ENCODE measurements at places on chromosomes 2 and 18.
A peak's percentile ranks its signal among the peaks of the same experiment; 100 is the strongest.

DNA sequence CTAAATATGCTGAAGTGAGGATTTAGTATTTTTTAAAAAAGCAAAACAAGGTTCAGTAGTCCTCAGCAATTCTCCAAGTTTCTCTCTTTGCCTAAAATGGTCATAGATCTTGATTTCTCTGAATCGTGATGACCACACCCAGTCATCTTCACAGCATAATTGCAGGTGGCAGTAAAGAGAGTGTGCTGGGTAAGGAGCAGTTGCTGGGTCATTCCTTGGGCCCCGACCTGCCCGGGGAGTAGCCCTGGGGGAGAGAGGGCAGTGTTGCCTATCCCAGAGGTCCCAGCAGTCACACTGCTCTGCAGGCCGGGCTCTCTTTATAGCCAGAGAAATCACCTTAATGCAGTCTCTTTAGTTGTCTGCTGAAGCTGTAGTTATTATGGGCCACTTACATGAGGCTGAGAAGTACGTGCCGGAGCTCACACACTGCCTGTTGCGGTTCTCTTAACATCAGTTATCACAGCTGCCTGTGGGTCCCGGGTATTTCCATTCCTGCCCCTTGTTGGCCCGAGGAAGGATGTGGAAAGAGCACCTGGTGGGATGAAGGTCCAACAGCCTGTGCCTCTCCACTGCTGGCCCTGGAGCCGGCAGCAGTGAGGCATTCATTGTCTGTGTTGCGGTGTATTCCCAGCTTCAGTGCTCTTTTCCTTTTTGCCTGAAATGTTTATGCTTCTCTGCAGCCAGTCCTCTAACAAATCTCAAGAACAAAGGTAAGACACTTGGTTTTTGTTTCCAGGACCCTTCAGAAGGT is 230.1 kb downstream of the ALPK2 start:
- DNase-seq = no peak

DNA sequence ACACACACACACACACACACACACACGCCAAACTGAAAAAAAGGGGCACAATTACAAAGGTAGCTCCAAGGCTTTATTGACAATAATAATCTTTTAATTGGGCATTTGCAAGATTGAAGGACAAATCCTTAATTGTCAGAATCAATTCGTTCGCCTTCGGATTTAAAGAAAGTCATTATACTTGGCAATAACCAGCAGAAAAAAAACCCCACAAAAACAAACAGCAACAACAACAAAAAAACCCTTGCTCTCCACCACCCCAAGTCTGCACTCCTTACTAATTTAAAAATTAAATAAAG is 1.8 kb upstream of the HOXD8 start:
- DNase-seq = no peak

DNA sequence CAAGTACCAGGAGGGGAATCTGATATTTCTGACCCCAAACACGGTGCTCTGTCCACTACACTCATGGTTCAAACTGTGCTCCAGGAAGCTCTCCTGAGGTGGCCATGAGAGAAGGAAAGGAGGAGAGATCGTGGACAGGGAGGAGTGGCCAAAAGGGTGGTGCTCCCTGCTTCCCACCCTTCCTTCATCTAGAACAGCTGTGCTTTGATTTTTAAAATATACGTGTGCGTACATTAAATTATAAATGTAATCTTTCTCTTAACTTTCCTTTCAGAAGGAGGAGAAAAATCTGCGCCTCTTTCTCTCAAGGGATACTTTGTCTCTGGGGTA is 8.2 kb upstream of the CHRNA1 start:
- DNase-seq = no peak

- no peak for DNase-seq
These were observed 252.1 kb downstream of the CDCA7 start for GRCh38 chr2:173606619-173607248.

DNA sequence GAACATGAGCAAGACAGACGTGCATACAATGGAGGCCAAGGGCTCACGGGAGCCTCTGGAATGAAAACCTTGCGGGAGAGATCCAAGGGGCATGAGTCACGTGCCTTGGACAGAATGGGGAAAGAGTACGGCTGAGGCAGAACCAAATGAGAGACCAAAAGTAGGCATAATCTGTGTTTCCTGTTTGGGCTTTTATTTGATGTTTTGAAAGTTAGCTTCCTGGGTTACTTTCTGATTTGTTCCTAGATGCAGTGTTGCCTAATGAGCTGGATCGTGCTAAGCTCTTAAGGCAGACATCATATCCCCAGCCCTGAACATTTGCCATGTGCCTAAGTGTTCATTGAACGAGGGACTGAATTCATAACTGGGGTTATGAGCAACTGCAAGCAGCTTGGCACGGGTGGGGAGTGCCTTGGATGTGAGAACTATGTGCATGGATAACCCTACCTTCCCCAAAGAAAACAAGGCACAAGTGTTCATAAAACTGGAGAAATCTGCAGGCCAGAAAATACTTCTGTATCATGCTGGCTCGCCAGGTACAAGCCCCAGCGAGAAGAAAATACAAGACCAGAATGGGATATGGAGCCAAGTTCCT is 60.3 kb upstream of the RPL31 start:
- DNase-seq = no peak

DNA sequence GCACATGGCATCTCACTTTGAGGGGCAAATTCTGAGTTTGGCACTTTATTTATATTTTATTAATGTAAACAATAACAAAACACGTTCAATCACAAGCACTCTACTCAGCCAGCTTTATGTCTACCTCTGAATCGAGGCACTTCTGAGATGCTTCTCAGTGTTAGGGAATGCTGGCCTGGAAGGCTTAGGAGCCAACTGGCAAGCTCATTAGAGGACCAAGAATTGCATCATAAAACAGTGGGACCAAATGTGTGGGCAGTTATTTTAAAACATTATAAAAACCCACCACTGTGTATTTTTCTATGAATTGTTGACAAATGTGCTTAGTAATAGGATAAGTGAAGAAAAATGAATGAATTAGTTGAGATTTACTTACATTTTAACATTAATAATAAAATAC is 46.8 kb upstream of the SMIM21 start:
- no peak for DNase-seq

DNA sequence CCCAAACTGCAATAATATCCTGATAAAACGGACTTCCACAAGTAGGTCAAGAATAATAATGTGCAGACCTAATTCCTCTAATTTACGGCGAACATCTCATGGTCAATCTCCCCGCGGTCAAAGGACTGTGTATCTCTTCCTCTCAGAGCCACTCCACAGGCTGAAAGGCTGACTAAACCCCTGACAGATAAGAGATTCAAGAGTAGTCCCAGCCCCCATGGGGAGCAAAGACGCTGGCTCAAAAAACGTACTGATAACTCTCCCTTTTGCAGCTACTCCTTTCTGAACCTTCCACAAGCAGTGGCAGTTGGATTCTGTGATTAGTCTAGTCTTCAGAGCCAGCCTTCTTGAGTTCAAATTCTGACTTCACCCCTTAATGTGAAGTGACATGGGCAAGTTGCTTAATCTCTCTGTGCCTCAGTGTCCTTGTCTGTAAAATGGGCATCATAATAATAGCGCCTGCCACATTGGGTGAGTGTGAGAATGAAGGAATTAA is 19.7 kb upstream of the IL18R1 start:
- DNase-seq = no peak

GRCh38 chr18:75223687-75224347 is 13.2 kb downstream of the TSHZ1 start:
- DNase-seq = no peak

- no peak for DNase-seq
These were observed 1552.3 kb upstream of the SLC39A10 start for GRCh38 chr2:194104687-194105086.

DNA sequence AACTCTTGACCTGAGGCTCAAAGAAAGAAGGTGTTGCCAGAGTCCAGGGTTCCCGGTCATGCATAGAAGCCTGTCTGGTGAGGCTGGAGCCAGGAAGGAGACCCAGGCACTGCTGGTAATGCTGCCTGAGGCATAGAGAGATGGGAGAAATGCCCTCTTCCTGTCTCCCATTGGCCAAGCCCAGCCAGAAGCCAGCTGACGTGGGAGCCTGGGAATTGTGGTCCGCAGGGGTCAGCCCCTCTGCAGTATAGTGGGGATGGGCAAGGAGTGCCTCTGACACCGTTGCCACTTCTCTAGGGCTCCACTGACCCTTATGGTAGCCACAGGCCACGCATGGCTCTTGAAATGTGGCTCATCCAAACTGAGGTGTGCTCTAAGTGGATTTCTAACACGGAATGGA is 95.7 kb downstream of the CTIF start:
- DNase-seq = no peak

- no peak for DNase-seq
These were observed 721.8 kb downstream of the ERBB4 start for GRCh38 chr2:211816754-211817153.

GRCh38 chr2:25168256-25169072 is at the start of gene POMC:
Gene POMC, minus strand, starts transcription at chr2:25168580. Its CDS starts 3,808 bp downstream, at chr2:25164772.
- DNase-seq = peak; percentile 45

DNA sequence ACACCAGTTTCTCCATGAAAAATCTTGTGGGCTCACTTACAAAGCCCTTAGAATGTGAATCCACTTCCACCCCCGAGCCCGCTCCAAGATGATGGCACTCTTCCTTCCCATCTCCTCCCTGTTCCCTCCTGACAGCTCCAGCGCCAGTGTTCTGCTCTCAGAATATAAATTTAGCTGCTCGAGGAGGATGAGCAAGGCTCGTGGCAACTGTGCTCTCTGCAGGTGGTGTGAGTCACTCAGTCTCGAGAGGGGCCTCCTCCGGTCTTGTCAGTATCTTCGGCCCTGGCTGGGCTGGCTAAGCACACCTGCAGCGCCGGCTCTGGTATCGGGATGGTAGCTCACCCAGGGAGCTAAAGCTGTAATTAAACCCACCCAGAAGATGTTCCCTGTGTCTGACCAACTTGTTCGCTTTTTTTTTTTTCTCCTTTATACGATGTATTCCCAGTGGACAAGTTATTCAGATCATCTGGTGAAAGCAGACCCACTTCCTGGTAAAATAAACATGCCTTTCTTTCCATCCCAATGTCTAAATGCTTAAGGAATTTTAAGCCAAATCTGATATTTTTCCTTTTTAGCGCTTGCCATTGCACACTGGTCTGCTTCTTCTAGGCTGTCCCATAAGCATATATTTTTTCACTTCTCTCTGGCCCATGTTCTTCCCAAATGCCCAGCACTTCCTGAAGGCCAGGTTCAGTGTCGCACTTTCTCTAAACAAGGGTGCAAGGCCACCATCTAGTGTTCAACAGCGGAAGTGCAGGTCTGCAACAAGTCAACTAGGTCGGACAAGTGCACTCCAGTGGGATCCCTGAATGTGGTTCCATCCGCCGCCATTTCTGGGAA is 31.4 kb upstream of the YPEL5 start:
- peak; percentile 81 for DNase-seq

- no peak for DNase-seq
These were observed 6.9 kb downstream of the OXER1 start for GRCh38 chr2:42756966-42757513.

DNA sequence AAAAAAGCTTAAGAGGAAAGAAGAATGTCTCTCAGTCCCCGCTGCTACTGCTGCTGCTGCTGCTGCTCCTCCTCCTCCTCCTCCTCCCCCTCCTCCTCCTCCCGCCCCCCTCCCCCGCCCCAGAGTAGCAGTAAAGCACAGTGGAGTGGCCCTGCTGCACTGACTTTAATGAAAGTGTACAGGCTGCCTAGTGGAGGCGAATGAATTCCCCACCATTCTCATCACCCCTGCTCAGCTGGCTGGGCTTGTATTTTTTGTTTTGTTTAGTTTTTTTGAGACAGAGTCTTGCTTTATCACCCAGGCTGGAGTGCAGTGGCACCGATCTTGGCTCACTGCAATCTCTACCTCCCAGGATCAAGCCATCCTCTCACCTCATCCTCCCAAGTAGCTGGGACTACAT is 34.3 kb downstream of the GORASP2 start:
- DNase-seq = no peak

GRCh38 chr2:109519513-109519912 is 94.3 kb downstream of the SEPTIN10 start:
- no peak for DNase-seq

GRCh38 chr2:195395362-195395761 is 261.7 kb upstream of the SLC39A10 start:
- DNase-seq = no peak

GRCh38 chr18:70553936-70554260 is 265.1 kb downstream of the SOCS6 start:
- no peak for DNase-seq

- no peak for DNase-seq
These were observed 28.4 kb upstream of the FHOD3 start for GRCh38 chr18:36269157-36269556.

DNA sequence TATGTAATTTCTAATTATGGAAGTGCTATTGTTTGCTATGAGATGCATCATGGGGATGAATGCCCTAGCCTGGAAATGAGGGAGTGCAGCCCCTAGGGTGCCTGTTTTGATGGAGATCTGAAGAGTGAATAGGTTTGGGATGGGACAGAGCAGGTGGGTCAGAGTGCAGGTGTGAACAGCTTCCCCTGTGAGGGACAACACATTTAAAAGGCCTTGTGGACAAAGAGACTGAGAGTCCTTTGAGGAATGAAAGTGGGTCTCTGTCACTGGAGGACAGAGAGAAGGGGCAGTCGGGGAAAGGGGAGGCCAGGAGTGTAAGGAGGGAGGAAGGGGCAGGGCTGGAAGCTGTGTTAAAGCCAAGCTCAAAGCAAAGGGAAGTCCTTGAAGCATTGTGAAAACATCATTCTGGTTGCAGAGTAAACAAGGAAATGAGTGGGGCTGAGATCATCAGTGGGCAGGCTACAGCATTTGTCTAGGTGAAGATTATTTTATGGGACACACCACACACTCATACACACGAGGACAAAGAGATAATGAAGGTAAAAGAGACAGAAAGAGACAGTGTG is 877.6 kb downstream of the SLC4A3 start:
- no peak for DNase-seq

DNA sequence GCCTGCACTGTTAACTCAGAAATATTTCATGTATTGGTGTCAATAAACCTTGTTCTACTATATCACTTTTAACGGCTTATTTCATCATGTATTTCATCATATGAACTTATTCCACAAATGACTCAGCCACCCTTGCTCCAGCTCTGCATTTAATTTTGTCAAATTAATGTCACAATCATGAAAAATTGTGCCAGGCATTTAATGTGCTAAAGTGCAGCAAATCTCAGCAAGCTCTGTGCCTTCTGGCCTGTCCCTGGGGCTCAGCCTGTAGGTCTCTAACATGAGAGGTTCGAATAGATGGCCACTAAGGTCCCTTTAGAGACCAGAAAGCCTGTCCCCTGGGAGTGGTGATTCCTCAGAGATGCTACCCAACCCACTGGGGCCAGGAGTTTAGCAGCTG is 28.6 kb downstream of the BOD1L2 start:
- DNase-seq = no peak

Measured in HTR-8/SVneo (cell line).